ENCODE measurements at places on chromosomes 7 and 10.

- DNase-seq: no peak
These were observed 25.3 kb downstream of the CROT start for GRCh38 chr7:87370660-87371180.

DNA sequence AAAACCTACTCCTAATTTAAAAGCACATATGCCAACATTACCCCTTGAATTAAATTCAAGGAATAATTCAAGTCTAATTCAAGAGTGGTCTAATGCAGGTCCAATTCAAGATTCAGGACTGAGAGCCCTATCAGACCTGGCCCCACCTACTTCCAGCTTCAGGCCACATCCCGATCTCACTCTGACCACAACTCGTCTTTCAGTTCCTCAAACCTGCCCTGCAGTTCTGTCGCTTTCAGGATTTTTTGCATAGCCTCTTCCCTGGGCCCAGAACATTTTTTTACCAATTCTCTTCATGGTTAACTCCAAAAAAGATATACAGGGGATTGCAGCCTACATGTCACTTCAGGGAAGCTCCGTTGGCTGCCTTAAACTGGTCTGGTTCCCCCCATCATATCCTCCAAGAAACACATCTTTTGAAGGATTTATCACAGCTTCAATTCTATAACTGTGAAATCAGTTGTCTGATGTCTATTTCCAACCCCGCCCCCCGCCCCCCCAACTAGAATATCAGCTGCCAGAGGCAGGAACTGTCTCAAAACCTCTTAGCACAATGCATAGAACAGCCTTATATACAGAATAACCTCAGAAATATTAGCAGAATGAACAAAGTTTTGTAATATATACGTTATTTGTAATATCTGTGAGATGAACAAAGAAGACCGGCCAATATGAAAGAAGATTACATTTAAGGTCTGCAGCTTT lies 20.8 kb downstream of the CCDC6 start:
- DNase-seq: no peak

DNA sequence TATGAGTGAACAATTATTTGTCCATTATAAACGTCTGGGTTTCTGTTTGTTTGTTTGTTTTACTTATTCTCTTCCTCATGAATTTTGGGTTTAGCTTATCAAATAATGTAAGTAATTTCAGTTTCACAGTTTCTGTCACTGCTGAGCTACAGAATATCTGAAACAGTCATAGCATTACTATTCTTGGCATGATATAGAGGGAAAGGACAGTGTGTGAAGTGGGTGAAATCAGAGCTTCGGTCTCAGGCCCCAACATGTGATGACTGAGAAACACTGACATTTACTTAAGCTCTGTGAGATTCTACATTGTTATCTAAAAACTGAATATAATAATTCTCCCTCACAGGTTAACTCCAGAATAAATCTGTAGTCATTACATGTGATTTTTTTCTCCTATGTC lies 8.8 kb upstream of the OR6V1 start:
- DNase-seq: no peak

DNA sequence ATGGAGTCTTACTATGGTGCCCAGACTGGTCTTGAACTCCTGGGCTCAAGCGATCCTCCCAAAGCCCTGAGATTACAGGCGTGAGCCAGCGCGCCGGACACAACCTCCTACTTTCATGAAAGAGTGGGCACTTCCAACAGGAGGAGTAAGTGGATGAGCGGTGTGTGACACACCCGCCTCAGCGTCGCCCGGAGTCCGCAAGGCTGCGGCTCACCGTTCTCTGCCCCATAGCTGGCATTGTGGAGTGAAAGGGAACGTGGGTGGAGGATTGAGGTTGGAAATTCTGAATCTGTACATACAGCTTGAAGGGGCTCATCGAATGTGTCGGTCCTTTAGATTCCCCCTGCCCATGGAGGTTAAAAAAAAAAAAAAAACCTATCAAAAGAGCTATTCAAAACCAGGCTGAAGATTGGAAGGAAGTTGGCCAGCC lies 524 bp upstream of the PRXL2A start:
- DNase-seq: no peak

GRCh38 chr7:101321491-101322401 lies at the start of gene IFT22:
Gene IFT22, minus strand, starts transcription at chr7:101321812. Its CDS starts 103 bp downstream, at chr7:101321709.
- peak; percentile 67 for DNase-seq

DNA sequence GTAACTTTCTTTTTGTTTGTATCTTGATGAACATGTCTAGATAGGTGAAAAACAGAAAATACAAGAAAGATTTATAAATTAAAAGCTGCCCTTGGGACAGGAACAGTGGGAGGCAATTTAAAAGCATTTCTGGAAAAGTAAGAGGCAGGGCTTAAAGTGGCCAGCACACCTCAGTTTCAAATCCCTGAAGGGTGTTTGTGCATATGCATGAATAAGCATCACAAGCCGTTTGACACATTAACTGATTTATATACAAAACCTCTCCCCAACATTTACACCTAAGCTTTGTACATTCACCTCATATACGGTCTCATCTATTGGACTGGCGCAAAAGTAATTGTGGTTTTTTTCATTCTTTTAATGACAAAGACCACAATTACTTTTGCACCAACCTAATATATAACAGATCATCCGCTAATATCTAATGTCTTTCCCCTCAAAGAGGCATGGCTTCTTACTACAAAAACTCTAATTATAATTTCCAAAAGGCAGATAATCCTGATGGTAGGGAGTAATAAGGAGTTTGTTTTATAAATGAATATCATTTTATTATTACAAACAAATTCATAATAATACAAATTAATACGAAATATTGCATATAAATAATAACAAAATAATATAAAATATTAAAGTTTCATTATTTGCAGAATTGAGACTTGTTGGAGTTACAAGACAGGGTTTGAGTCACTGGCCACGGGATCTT lies 48.3 kb downstream of the LRGUK start:
- DNase-seq: no peak

DNA sequence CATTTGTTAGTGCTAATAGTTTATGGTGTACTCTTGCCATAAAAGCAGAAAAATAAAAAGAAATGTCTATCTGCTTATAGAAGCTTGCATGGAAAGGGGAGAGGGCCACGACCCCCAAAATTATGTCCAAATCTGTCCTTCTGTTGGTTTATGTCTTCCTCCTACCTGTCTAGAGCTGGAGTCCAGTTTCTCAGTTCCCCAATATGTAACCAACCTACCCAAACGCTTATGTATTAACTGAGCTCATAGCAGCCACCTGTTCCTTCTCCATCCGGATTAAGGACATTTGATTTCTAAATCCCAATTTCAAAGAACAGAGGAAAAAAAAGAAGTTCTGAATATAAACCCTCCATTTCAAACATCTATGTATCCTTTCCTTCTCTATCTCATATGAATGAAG lies 30.3 kb upstream of the TPK1 start:
- DNase-seq: no peak

DNA sequence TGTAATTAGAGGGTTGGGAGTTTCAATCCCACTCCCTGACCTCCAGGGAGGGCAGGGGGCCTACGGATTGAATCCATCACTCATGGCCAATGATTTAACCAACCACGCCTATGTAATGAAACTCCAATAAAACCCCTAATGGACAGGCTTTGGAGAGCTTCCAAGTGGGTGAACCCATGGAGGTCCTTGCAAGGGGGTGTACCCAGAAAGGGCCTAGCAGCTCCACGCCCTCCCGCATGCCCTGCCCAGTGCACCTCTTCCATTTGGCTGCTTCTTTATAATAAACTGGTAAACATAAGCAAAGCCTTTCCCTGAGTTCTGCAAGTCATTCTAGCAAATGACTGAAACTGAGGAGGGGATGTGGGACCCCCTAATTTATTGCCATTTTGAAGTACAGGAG lies 280.1 kb downstream of the FRMD4A start:
- DNase-seq: no peak

- DNase-seq: no peak
These were observed 16.3 kb downstream of the SGMS1 start for GRCh38 chr10:50607356-50607925.

DNA sequence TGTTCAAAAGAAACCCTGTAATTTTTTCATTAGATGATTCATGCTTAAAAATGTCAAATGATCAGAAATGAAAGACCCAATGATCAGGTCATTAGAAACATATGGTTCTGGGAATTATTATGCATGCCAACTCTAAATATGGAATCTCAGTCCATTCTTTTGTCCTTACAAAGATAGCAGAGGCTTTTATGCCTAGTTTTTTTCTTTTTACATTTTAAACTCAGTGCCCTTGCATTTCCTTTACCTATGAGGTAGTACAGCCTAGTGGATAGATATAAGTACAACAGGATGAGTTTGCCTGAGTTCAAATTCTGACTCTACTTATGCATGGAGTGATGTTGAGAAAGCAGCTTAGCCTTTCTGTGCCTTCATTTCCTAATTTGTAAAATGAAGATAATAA lies 392.9 kb downstream of the SUGCT start:
- DNase-seq: no peak

All from amygdala (tissue), 56 donors.